Mammary epithelial cell (primary cell): ENCODE measurements at places on chromosomes 16 and 17. TPM values are rescaled to one million over a fixed set of nuclear protein-coding genes. Genes with fewer than 3 reads are reported as not detected.

Gene ITGAL
- total RNA-seq = not detected

Gene PDILT
- not detected in 2 replicates for total RNA-seq

Gene RHBDL1
- total RNA-seq = 3.2 TPM

Gene TEKT5
- total RNA-seq = 0.33 TPM

Gene P2RX5
- 3.0 and 3.3 TPM in 2 replicates for total RNA-seq

Gene SYT17
- total RNA-seq = 0.24 TPM in 1 of 2 replicates, not detected in the other

Gene SBK1
- total RNA-seq = 0.17 TPM

Gene TP53TG3B
- total RNA-seq = not detected in 2 replicates

Gene MYCBPAP
- 0.43 and 9.6 TPM in 2 replicates for total RNA-seq

Gene CACNG4
- 0.17 TPM for total RNA-seq

Gene CRYM
- 0.54 and 3.0 TPM in 2 replicates for total RNA-seq

Gene GDPD3
- total RNA-seq = 0.33 TPM

Gene SLFN14
- not detected in 2 replicates for total RNA-seq

Gene FAM117A
- 4.6 and 5.9 TPM in 2 replicates for total RNA-seq

Gene CCT6B
- 3.6 and 6.9 TPM in 2 replicates for total RNA-seq

Gene CTU2
- total RNA-seq = 13.2 TPM

Gene MMP28
- total RNA-seq = 83.2 and 83.9 TPM in 2 replicates

Gene ENPP7
- total RNA-seq = not detected

Gene SDR42E1
- total RNA-seq = 20.0 and 21.5 TPM in 2 replicates

Gene NOTUM
- not detected in 2 replicates for total RNA-seq
